ENCODE measurements at places on chromosomes 2 and 18.

DNA sequence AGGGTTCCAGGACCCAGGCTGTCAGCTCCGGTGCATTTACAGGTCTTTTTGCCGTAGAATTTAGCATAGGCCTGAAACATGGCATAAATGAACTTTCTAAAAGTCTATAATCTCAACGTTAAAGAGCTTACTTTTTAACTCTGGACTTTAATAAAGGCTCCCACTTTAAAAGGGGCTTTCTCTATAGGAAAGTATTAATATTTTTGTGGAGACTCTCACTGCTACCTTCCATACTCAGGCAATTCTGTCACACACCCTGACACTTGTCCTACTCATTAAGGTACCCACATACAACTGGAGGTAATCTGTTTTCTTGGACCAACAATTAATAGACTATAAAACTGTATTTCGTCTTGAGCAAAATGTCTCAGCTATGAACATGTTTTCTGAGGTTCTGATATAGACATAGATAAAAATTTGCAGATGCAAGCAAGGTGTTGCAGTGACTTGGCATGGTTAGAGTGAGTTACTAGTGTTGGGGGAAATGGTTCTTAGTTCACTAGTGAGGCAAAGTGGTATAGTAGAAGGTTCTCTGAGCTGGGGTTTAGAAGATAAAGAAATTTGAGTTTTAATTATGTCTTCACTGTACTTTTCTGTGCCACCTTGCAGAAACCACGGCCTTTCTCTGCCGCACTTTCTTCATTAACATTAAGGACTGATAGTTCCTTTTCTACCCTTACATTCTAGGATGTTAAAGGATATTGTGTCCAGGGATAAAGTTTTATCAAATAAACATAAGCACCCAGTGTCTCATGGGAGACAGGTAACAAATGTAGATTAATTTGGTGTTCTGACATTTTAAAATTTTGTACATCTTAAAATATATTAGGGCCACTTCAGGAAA lies 10.8 kb upstream of the NR4A2 start:
- DNase-seq: no peak

GRCh38 chr18:39835303-39836030 lies 2119.6 kb upstream of the PIK3C3 start:
- no peak for DNase-seq

- no peak for DNase-seq
Observed at GRCh38 chr18:35089891-35090550, 48.8 kb downstream of the MAPRE2 start.

DNA sequence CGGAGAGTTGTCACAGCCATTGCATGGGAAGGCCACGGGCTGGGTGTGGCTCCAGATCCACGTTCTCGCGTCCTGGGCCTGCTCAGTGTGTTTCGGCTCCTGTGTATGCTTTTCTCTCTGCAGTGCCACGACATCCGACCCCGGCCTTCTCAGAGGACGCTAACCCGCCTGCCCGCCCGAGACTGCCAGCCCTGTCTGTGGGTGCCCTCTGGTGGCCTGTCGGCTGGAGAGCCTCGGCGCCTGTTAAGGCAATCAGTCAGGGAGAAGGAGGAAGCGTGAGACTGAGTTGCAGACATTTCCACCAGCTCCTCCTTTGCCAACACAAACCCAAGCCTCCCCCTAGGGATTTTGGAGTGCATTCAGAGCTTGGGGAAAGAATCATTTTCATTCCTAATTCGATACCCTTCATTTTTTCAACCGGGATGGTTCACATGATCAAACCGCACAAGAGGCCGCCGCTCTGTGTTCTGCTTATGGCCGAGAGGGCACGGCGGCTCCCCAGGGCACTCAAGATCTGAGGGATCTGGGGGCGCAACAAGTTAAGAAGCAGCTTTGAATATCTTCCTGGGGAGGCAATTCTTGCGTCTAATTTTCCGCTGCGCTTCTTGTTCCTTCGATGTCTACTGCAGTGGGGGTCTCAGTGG lies 37.5 kb upstream of the ZBTB7C start:
- peak; percentile 66 for DNase-seq

DNA sequence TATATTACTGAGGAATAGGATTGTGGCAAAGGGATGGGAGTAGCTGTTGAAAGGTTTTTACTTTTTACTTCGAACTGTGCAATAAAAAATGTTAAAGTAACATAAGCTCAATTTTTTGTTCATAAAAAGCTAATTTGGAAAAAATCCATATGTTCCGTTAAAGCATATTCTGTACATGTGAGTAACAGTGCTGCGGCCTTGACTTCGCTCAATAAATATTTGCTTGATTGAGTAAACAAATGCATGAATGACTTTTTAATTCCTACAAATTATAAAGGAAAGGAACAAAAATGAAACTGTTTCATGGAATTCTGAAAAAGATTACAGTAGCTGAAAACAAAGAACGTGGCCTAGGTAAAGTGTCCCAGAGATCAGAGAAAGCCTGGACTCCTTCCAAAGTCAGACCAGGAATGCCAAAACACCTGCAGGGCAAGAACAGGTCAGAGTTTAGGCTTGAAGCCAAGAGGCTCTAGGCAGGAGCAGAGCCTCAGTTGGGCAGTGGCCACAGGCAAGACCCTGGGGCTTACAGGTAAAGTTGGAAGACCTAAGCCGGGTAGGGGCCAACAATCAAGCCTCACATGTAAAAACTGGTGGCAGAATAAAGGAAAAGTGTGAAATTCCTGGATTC lies 44.3 kb upstream of the FIGN start:
- DNase-seq: no peak

DNA sequence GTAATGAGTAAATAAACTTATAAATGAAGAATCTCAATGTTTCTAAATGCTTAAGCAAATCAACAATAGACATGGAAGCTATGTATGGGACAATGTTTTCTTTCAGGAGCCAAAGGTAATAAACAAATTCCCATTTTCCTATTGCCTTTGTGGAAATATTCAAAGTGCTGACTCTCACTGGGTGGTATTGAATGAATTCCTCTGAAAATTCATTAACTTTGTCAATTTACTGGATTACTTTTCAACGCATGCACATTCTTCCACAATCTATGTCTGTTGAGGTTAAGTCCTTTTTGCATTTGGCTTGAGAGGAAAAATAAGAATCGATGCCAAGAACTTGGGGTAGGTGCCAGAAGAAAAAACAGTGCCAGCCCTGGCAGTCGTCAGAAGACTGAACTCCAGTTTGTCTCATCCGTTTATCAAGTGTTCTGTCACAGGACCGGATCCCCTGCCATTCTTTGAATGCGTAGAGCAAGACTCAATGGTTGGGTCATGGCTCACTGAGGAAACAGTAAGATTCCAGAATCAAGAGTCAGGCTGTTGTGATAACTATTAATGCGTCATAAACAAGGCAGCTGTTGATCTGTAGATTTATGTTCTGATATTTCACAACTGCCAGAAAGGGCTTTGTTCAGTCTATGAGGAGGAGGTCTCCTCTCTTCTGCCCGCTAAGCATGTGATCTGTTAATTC lies 133.3 kb downstream of the GFPT1 start:
- no peak for DNase-seq

DNA sequence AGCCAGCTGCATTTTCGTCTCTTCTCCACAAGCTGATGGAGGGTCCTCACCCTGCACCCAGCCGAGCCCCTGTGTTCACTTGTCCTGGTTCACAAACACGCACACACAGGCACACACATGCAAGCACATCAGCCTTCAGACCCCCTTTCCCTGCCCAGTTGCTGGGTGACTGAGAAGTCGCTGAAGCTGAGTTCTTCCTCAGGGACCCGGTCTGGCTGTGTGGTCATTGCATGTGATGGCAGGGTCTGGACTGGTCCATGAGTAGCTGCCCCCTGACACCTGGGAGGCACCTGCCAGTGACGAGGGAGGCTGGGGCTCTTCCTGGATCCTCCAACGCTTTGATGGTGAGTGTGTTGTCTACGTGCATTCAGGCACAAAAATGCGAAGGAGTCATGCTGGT lies 546.1 kb upstream of the SALL3 start:
- no peak for DNase-seq

GRCh38 chr2:86441882-86442641 lies 891 bp downstream of the KDM3A start:
- peak; percentile 66 for DNase-seq

DNA sequence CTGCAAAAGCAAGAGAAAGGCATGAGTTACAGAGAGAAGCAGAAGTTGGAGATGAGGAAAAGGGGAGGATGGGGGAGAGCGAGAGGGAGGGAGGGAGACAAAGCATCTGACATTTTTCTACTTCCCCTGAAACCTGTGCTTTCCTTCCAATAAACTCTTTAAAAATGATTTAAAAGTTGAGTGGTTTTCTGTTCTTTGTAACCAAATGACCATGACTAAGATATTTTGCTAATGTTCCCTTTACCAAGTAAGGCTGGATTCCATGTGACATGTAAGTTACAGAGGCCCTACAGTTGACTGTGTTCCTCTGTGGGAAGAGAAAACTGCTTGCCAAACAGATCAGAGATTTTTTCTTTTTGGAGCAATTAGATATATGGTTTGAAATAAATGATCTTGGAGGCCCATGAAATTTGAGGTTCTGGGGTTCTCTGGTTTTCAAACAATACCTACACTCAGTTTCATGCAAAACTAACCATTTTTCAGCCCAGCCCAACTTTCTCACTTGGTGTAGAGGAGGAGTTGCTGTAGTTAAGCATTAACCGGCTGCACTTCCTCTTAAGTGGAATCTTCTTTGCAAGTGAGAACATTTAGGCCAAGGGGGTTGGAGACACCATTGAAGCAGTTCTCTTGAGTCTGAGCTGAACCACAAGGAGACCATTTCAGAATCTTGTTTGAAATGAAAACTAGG lies 34.5 kb downstream of the INSIG2 start:
- no peak for DNase-seq

DNA sequence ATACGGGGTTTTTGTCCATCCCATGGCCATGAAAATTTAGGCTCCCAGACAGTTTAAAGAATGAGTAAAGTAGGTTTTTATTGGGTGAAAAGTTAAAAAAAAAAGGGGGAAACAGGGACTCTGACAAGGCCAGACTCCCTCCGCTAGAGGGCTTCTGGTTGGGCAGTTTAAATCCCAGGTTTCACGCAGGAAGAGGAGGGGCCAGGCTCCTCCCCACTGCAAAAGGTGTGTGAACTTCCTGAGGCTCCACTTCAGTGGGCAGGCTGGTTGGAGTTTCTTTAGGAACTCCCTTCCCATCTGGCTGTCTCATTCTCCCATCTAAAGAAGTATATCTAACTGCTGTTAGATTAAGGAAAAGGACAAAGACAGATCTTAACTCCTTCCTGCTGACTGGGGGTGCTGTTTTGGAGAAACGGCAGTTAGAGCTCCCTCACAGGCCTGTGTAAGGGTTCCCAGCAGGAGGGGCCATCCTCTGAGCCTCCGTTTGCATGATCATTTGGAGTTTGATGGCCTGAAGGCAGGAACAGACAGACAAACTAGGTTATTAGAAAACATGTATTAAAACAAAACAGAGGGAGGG lies 1160.7 kb downstream of the CNTNAP5 start:
- no peak for DNase-seq

GRCh38 chr18:14767474-14767873 lies 19.5 kb downstream of the ANKRD30B start:
- no peak for DNase-seq

All from activated CD4-positive, alpha-beta T cell treated with anti-CD3 and anti-CD28 coated beads, Interleukin-2, amount 50 U/mL, for 1 hour (primary cell).